SHP77 treated with DMSO at 0.1 percent for 48 hours (cell line): ENCODE measurements at places on chromosomes 16 and 17.
A peak's percentile ranks its signal among the peaks of the same experiment; 100 is the strongest.

GRCh38 chr17:47742319-47743181, 9.5 kb downstream of the TBX21 start:
- peak; percentile 20 for DNase-seq

- DNase-seq: no peak
These were observed 132.1 kb downstream of the CLEC16A start for GRCh38 chr16:11076259-11077018.

- no peak for DNase-seq
These were observed 539 bp upstream of the GABARAPL2 start for GRCh38 chr16:75565640-75566039.

DNA sequence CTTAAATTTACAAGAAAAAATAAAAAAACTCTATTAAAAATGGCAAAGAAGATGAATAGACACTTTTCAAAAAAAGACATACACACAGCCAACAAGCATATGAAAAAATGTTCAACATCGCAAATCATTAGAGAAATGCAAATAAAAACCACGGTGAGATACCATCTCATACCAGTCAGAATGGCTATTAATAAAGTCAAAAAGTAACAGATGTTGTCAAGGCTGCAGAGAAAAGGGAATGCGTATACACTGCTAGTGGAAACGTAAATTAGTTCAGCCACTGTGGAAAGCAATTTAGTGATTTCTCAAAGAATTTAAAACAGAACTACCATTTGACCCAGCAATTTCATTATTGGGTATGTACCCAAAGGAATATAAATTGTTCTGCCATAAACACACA, 31.4 kb downstream of the CAPNS2 start:
- DNase-seq: no peak

DNA sequence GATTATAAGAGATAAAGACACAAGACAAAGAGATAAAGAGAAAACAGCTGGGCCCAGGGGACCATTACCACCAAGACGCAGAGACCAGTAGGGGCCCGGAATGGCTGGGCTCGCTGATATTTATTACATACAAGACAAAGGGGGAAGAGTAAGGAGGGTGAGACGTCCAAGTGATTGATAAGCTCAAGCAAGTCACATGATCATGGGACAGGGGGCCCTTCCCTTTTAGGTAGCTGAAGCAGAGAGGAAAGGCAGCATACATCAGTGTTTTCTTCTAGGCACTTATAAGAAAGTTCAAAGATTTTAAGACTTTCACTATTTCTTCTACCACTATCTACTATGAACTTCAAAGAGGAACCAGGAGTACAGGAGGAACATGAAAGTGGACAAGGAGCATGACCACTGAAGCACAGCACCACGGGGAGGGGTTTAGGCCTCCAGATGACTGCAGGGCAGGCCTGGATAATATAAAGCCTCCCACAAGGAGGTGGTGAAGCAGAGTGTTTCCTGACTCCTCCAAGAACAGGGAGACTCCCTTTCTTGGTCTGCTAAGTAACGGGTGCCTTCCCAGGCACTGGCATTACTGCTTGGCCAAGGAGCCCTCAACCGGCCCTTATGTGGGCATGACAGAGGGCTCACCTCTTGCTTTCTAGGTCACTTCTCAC, 63.9 kb upstream of the ARL4D start:
- DNase-seq: no peak

GRCh38 chr16:50367777-50368409, 895 bp downstream of the BRD7 start:
- DNase-seq: no peak

DNA sequence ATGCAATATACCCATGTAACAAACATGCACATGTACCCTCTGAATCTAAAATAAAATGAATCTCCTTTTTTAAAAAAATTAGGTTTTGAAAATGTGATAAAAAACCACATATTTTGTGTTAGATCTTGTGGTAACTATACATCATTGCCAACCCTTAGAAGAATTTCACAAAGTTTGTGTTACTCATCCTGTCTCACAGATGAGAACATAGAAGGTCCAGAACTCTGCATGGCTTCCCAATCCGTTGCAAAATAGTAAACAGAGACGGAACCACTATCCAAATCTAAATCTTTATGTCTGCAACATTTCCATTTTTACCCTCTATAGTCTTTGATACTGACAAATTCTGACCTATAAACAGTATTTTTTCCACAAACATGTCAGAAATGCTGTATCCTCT, 759.9 kb downstream of the KCNJ2 start:
- DNase-seq: no peak

- DNase-seq: no peak
These were observed 498.2 kb upstream of the ERCC4 start for GRCh38 chr16:13421726-13422125.

GRCh38 chr17:75779987-75780889, 4.4 kb upstream of the UNK start:
- no peak for DNase-seq

DNA sequence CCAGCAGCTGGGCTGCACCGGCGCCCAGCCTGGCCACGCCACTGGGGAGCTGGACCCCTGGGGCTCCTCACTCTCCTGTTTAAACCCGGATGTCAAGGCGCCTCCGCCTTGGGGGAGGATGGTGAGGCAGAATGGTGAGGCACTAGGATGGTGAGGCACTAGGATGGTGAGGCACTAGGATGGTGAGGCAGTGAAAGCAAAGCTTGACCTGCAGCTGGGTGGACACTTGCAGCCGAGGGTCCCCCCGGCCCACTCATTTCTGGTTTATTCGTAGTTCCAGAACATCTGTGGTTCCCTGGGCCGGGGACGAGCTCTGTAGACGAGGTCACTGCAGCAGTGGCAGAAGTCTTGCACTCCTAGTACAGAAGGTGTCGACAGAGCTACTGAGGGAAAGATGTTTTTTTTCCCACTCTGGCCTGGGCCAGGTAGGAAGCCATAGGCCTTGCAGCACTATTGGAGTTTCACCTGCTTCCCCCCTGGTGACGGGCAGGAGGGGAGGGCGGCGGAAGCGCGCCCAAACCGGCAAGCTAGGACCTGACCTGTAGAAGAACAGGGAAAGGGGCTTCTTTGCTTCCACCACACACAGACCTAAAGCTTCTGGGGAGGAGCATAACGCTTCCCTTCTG, 1.1 kb upstream of the HNF1B start:
- DNase-seq: no peak

GRCh38 chr17:81200695-81201580, 21.8 kb downstream of the CEP131 start:
- DNase-seq: no peak

- no peak for DNase-seq
These were observed 116.7 kb upstream of the CES5A start for GRCh38 chr16:55991843-55992242.

- no peak for DNase-seq
These were observed 621.2 kb upstream of the CDH5 start for GRCh38 chr16:65745201-65745708.

DNA sequence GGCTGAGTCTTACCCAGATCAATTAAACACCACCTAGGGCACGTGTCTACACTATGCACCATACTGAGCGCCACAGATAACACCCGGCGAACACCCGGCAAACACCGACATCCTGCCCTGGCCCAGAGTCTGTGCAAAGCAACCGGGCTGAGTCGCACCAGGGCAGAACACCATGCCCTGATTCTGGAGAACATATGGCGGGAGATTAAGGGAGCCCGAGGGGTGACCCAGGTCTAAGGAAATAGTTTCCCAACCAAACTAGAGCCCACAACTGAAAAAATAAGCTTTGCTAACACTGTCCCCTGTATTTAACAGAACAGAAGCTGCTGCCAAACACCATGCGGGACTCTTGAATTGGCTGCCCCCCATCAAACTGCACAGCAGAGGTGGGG, 22.1 kb downstream of the MYO18A start:
- no peak for DNase-seq

DNA sequence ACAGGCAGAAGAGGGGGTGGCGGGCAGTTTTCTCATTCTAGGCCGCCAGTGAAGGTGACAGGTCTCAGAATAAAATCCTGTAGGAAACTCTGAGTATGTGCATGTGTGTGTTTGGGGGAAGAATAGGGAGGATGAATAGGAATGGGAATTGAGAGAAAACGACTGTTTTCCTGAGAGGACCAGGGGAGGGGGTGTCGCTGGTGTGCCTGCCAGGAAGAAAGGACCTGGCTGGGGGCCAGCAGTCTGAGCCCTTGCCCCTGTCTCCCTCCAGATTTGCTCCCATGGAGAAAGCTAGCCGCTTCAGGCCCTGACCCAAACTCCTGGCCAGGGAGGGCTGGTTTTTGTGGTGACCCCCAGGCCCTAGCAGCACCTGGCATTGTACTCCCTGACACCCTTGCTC, 14.4 kb downstream of the C17orf50 start:
- no peak for DNase-seq

DNA sequence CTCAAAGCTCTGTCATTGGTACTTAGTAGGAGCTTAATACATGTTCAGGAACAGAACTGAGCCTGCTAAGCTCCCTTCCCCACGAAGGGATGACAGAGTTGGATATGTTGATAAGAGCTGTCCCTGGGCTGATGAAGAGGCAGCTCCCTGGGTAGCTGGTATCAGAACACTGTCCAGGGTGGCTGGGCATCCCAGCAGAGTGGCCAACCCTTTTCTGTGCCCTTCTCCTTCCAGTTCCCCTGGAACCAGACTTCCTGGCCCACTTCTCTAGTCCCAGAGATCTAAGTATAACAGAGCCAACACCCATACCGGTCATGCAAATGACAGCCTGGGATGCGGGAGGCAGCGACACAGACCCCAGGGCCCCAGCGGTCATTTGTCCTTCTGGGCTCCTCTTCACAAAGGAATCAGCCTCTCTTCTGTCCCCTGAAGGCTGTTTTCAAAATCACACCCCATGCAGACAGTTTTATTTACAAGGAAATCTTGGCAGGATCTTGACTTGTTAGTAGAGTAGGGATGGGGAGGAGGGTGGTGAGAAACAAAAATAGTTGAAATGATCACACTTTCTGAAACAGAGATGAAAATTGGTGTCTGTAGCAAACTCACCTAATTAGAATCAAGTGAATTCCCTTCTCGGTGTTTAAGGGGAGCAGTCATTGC, 1.4 kb upstream of the RHBDL3 start:
- no peak for DNase-seq

- no peak for DNase-seq
These were observed 24.8 kb downstream of the TMEM114 start for GRCh38 chr16:8565498-8565897.

- DNase-seq: peak; percentile 71
These were observed 16.7 kb upstream of the C17orf78 start for GRCh38 chr17:37358830-37359681.

DNA sequence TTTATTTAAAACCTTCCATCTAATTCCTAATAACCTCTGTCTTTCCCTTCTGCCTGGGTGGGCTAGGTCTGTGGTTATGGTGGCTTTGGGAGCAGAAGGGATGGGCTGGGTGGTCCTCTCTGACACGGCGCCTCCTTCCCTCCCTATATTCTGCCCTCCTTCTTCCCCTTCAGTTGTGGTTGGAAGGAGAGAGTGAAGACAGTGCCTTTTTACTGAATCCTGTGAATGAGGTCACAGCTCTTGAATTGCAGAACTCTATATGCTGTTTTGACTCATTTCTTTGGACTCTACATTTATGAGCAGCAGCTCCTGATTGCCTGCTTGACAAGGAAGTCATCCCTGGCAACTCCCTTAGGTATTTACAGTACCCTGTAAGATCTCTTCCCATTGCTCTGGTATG, 256.0 kb upstream of the ELAC2 start:
- DNase-seq: no peak

DNA sequence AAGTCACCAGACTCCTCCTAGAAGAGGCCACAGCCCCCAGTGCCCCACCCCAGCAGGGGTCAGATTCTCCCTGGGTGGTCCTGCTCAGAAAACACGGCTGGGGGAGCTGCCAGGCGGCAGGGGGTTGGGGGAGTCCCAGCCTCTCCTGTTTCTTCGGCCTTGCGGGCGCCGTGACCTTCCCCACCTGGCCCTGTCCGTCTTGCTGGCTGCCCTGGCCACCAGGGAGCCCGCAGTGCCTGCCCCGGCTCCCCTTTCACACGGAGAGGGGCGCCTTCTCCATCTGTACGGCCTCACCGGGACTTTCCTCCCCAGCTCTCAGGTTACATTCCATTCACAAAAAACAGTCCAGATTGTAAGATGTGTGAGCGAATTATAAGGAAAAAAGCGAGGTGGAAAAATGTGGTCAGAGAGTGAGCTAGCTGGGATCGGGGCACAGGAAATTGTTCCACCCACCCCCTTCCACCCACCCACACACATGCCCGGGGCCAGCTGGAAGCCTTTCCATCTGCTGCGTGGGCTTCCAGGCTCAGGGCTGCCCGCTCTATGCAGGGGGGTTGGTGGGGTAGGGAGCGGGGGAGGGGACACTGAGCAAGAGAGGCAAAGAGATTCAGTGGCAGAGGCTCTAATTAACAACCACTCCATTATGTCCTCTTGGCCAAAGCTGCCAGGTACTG, 14.6 kb upstream of the CIBAR2 start:
- DNase-seq: peak; percentile 35
